ENCODE measurements at places on chromosomes 2 and 18.

DNA sequence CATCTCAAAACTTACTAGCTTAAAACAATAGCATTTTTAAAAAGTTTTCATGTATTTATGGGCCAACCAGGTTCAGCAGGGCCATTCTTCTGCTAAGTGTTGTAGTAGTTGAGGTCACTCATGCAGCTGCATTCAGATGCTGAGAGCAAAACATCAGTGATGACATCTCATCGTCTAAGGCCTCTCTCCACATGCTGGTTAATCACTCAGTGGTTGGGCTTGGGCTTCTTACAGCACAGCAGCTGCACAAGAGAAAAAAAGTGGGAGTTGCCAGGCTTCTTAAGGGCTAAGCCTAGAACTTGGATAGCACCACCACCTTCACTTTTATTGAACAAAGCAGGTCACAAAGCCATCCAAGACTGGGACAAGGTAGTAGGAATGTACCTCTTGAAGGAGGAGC lies 190.3 kb downstream of the IRS1 start:
- DNase-seq = no peak

- no peak for DNase-seq
Measured at GRCh38 chr2:192390401-192390800, 195.7 kb upstream of the TMEFF2 start.

DNA sequence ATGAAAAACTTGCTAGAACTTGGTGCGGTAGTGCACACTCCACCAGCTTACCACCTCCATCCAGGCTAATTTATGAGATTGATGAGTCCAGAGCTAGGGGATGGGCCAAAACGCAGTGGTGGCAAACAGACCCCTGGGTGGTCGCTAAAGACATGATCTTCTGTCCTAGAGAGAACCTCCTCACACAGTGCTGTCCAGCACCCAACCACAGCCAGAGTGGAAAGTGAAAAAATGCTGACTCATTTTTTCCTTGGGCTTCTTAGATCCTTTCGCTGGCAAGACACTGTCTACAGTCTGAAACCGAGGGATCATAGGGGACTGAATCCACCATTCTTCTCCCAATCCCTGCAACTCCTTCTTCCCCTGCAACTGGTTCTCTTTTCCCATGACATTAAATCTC lies 4.1 kb downstream of the ANTXR1 start:
- DNase-seq = no peak

DNA sequence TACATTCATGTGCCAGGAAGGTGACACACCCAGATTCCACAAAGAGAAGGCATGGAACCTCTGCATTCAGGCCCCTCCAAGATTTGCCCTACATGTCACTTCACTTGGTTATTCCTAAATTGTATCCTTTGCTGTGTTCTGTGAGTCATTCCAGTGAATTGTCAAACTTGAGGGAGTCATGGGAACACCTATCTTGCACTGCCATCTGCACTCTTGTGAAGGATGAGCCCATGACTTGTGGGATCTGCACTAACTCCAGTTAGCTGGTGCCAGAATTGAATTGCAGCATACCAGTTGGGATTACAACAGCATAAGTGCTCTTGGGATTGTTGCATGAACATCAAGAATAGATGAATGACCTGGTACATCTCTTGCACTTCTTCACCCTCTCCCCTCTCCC lies 1288.0 kb upstream of the ZEB2 start:
- no peak for DNase-seq

- no peak for DNase-seq
Measured at GRCh38 chr2:100956081-100956480, 46.0 kb upstream of the RPL31 start.

Data from activated naive CD8-positive, alpha-beta T cell treated with anti-CD3 and anti-CD28 coated beads for 36 hours (primary cell).